ENCODE measurements at places on chromosomes 7 and 10.

GRCh38 chr10:14621037-14621436, 153.7 kb downstream of the FAM107B start:
- H3K4me1 ChIP-seq, result peaks cover 14% of the 10 kb centered on the region
- DNase-seq, result no peak
- H3K27ac ChIP-seq, result no peak overlapping the region
- H3K36me3 ChIP-seq, result no peaks in the 10 kb centered on the region
- no peak overlapping the region for H3K4me3 ChIP-seq

GRCh38 chr10:71840958-71841335, 10.1 kb downstream of the PSAP start:
- H3K27ac ChIP-seq, result no peak overlapping the region
- no peaks in the 10 kb centered on the region for H3K27me3 ChIP-seq
- no peak for DNase-seq
- peaks cover 74% of the 10 kb centered on the region for H3K4me1 ChIP-seq
- no peak overlapping the region for H3K4me3 ChIP-seq
- peaks cover 10% of the 10 kb centered on the region for H3K36me3 ChIP-seq

- H3K27ac ChIP-seq, result no peak overlapping the region
- H3K27me3 ChIP-seq, result peaks cover 9% of the 10 kb centered on the region
- no peaks in the 10 kb centered on the region for H3K36me3 ChIP-seq
- H3K4me3 ChIP-seq, result no peak overlapping the region
Observed at GRCh38 chr10:11586170-11586569, 25.3 kb downstream of the USP6NL start.

DNA sequence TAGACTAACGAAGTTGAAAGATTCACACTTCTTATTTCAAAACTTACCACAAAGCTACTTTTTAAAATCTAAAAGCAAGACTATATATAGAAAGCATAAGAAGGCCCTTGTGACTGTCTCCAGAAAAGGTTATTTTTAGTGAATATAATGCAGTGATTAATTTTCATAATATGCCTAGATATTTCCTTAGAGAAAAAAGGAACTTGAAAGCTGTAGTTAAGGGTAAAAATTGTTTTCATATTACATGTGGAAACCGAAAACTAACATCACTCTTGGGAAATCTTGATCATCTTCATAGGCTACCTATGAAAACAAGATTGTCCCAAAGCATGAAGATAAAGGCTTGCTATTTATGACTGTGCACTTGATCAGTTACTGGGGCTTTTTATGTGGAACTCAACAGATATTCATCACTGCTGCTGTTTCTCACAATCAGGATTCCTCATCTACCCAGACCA, 223.2 kb downstream of the SH2D4B start:
- no peak overlapping the region for H3K4me3 ChIP-seq
- peaks cover 56% of the 10 kb centered on the region for H3K27me3 ChIP-seq
- H3K4me1 ChIP-seq, result no peaks in the 10 kb centered on the region
- no peak for DNase-seq
- no peak overlapping the region for H3K27ac ChIP-seq

- no peak for DNase-seq
- no peaks in the 10 kb centered on the region for H3K36me3 ChIP-seq
- no peak overlapping the region for H3K4me3 ChIP-seq
- H3K27ac ChIP-seq, result no peak overlapping the region
- peaks cover 50% of the 10 kb centered on the region for H3K27me3 ChIP-seq
Observed at GRCh38 chr10:70458329-70459060, 17.0 kb upstream of the NODAL start.

Measured in central memory CD8-positive, alpha-beta T cell (primary cell).